ENCODE measurements at places on chromosomes 13 and 19.

GRCh38 chr19:13262450-13262849 is 112.2 kb downstream of the IER2 start:
- DNase-seq, result no peak

DNA sequence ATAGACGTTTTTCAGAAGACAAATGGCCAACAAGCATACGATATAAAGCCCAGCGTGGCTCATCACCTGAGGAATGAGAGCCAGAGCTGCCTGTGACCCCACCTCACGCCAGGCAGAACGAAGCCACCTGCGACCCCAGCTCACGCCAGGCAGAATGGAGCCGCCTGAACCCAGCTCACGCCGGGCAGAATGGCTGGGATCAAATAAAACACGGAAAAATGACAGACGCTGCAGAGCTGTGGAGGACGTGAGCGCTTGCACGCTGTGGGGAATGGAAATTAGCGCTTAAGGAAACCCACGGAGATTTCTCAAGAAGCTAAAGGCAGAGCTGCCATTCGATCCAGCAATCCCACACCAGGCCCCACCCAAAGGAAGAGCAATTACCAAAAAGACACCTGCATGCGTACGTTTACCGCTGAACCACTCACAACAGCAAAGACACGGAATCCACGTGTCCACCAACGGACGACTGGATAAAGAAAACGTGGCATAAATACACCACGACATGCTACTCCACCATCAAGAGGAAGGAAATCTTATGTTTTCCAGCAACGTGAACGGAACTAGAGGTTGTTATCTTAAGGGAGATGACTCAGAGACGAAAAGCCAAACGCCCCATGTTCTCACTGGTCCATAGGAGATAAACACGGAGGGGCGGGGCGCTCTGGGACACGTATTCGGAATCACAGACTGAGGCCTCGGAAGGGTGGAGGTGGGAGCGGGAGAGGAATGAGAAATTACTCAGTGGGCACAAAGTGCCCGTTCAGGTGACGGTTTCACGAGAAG is 30.7 kb upstream of the C13orf46 start:
- DNase-seq, result no peak

- no peak for DNase-seq
Measured at GRCh38 chr13:94454906-94455305, 24.6 kb downstream of the DCT start.

- DNase-seq, result no peak
Measured at GRCh38 chr13:78971355-78972025, 312.5 kb upstream of the OBI1 start.

- DNase-seq, result no peak
Measured at GRCh38 chr19:46674416-46675178, 13.6 kb upstream of the DACT3 start.

DNA sequence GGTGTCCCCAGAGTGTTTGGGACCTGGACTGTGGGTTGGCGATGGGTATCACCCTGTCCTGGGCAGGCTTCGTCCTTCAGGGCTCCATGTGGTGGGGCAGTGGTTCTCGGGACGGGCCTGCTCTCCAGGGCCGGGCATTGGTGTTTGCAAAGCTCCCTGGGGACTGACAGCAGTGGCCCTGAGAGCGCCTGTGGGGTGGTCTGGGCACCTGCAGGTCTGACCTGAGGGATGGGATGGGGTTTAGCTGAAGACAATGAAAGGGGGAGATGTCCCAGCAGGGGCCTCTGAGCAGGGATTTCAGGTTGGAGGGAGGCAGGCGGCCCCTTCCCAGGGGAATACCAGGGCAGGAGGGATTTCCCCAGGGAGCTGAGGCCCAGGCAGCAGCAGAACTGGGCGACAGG is 68.3 kb upstream of the MCF2L start:
- DNase-seq, result no peak

DNA sequence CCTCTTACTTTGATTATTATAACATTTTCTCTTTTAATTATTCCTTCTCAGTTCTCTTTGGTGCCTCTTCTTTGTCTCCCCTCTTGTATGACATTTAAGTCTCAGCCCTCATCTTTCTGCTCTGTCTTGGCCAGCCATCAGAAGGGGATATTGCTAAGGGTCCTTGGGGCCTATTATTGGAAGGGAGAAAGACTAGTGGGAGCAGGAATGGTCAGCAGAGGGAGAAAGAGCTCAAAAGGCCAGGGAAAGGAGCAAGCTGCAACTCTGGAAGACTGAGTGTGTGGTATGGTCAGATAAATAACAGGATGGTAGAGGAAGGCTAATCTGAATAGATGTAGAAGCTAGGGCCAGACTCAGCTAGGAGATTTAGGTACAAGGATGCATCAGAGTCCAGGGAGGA is 336.9 kb downstream of the TDRD3 start:
- DNase-seq, result no peak

- no peak for DNase-seq
Measured at GRCh38 chr19:56211718-56212117, 9.6 kb downstream of the ZSCAN5C start.

DNA sequence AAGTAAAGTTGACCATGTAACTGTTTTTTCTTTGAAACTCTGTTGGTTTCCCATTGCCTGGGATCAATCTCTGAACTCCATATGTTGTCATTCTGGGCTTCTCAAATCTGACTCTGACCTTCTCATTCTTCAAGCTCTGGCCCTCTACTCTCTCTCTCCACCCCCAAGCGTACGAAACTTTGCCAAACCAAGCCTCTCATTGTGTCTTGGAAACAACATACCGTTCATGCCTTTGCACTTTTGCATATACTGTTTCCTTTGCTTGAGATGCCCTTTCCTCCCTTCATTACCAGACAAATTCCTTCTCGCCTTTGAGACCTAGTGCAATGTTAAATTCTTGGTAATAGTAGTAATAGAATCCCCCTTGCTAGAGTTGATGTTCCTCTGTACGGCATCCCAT is 113.7 kb downstream of the OLFM4 start:
- DNase-seq, result no peak

GRCh38 chr13:66578305-66578704 is 651.8 kb downstream of the PCDH9 start:
- no peak for DNase-seq

DNA sequence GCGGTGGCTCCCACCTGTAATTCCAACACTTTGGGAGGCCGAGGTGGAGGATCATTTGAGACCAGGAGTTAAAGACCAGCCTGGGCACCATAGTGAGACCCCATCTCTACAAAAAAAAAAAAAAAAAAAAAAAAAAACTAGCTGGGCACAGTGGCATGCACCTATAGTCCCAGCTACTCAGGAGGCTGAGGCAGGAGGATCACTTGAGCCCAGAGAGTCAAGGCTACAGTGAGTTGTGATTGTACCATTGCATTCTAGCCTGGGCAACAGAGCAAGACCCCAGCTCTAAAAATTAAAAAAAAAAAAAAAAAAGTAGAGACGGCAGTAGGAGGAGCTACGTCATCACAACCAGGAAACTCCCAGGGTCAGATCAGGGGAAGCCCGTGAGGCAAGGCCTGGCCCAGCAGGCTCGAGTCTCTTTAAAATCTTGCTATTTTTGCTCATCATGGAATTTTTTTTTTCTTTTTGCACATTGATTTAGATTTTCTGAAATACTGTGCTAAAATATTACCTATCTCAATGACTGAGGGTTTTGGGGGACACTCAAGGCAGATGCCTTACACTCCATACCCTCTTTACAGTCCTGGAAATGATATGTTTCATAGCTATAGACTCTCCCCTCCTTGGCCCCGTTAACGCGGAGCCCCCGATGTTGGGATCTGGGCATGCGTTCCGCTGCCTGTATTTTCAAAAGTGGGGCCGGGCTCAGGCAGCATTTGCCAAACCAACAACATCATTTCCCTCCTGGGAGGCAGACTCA is 44.4 kb upstream of the USE1 start:
- DNase-seq, result no peak

DNA sequence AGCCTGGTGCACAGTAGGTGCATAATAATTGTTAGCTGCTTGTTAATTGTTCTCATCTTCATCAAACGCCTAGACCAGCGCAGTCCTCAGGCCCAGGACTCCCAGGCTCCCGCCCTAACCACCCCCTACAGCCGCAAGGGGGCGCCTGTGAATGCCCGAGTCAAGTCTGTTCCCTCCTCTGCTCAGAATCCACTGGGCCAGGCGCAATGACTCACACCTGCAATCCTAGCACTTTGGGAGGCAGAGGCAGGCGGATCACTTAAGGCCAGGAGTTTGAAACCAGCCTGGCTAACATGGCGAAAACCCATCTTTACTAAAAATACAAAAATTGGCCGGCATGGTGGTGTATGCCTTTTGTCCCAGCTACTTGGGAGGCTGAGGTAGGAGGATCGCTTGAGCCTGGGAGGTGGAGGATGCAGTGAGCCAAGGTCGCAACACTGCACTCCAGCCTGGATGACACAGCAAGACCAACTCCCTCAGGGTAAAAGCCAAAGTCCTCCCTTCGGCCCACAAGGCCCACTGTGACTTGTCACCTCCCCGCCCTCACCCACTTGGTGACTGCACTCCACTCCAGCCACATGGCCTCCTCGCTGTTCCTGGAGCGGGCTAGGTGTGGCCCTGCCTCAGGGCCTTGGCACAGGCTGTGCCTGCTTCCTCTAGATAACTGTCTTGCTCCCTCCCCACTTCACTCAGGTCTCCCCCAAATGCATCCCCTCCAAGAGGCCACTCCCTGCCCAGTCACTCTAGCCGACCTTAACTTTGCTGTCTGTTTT is 9.1 kb downstream of the ZNF653 start:
- DNase-seq, result peak; percentile 63

DNA sequence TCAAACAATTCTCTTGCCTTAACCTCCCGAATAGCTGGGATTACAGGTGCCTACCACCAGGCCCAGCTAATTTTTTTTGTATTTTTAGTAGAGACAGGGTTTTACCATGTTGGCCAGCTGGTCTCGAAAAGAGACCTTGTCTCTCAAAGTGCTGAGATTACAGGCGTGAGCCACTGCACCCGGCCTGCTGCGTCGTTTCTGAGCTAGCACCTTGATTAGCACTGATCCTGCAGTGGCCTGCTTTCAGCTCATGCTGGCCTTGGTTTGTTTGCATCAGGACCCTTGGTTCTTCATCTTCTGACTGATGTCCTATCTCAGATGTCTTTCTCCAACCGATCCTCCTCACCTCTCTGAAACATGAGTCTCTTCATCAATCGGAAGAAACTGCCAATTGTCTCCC is 4.9 kb upstream of the TFDP1 start:
- no peak for DNase-seq

GRCh38 chr19:49469828-49470614 is 4.0 kb upstream of the FLT3LG start:
- peak; percentile 72 for DNase-seq

DNA sequence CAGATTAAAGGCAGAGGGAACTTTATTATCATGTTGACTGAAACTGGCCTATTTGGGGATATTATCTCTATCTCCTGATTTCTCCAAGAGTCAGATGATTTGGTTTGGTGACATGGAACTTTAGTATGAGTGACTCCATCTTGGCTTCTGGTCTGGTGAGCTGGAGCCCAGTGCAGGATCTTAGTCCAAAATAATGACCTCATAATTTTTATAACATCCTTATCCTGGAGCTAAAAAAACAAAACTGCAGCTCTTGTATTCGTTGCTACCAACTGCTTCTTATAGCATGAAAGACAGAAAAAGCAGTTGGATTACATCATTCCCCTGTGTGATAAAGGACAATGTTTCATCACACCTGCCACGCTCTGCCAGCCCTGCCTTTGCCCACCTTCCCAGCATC is 39.3 kb upstream of the RNF17 start:
- no peak for DNase-seq

DNA sequence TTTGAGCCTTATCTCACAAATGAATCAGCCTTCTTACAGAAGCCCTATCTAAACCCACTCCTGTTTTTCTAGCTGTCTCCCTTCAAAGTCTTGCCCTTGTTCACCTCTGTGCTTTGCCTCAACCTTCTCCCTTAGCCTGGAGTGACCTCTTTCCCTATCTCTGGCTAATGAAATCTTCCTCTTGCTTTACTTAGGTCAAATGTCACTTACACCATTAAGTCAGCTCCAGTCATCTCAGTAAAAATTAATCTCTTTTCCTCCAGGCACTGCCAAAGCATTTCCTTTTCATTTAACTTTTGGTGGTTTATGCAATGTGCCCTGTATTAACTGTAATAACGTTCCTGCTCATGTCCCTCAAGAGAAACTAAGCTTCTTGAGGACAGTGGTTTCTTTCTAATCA is 596.5 kb upstream of the MIR17HG start:
- DNase-seq, result no peak

GRCh38 chr19:2764945-2765344 is 18.1 kb downstream of the SGTA start:
- DNase-seq, result no peak

Measured in stimulated activated CD4-positive, alpha-beta T cell treated with anti-CD3 and anti-CD28 coated beads, Interleukin-12 subunit alpha, Interleukin-12 subunit beta, amount 100 ng/mL, for 24 hours (primary cell).